Stimulated activated CD8-positive, alpha-beta memory T cell treated with anti-CD3 and anti-CD28 coated beads, Interleukin-4, amount 100 ng/mL, for 1 hour (primary cell): ENCODE measurements at places on chromosomes 1 and 21.

DNA sequence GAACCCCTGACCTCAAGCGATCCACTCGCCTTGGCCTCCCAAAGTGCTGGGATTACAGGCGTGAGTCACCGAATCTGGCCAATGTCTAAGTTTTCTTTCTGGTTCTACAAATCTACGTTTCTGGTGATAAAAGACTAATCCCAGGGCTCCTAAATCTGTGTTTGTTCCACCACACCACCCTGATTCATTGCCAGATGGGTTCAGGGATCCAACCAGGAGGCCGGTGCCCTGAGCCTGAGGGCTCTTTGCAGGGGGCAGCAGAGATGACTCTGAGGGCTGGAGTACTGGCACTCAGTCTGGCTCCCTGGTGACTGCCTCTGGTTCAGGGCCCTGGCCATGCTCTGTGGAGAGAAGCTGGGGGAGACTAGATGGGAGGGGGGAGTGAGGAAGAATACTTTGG lies 10.5 kb upstream of the OPRD1 start:
- DNase-seq: no peak

DNA sequence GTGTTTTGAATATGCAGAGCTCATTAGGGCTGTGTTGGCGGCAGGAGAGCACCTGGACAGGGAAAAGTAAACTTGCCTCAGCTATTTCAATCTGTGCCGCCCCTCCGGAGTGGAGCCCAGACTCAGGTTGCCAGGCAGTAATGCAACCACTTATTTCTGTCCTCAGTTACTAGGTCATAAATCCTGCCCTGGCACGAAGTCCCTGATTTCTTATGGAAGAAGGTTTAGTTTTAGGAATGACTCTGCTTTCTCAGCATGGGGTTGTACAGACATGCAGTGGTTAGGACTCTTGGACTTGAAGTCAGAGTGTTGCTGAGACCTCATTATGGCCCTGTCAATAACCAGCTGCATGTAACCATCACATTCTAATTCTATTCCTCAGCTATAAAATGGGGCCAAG lies 98.3 kb upstream of the FGGY start:
- no peak for DNase-seq

DNA sequence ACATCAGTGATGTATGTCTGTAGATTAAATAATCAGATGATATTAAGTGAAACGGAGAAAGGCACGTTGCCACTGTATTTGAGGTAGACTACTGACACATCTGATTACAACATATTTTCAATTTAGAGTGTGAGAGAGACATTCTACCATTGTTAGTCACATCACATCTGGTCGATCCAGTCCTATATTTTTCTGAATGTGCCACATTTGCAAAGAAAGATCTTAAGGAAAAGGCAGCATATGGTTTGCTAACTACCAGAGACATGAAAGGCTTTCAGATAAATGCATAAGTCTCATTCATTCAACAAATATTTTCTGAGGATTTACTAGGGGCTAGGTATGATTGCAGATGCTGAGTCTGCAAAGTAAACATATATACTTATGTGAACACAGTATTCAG lies 114.3 kb upstream of the RUNX1 start:
- no peak for DNase-seq

DNA sequence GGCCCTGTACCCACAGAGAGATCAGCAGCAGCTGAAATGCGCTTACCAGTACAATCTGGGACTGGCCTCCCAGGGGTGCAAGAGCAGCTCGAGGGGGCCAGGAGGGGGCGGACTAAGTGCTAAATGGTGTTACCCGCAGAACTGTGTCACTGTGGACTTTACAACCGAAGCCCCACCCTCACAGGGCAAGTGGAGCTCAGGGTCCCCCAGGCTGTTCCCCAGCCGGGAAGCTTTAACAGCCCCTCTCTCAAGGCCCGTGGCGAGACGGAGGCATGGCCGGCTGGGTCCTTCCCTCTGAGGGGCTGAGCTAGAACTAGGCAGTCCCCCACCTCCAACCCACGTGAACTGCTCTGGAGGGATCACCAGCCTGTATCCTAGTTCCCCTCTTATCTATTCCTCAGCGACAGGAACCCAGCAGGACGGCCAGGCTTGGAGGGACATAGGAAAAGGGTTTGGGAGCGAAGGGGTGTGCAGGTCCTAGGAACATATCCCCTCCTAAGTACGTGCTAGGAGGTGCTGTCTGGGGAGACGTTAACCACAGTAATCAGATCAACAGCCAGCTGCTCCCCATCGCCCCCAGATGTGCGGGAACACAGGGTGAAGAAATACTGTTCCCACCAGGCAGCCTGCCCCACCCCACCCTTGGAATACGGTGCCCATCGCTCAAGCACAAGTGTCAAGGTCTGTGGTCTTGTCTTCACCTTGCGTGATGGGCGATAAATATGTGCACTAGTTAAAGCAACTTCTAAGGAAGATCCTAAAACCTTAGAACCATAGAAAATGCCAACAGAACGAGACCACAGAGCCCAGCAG lies 24.4 kb downstream of the ZBTB17 start:
- no peak for DNase-seq

GRCh38 chr1:61368876-61369275 lies 286.5 kb downstream of the NFIA start:
- no peak for DNase-seq

- DNase-seq: no peak
Observed at GRCh38 chr21:29105218-29105617, 25.2 kb upstream of the MAP3K7CL start.
